ENCODE measurements at places on chromosomes 6 and 20.

DNA sequence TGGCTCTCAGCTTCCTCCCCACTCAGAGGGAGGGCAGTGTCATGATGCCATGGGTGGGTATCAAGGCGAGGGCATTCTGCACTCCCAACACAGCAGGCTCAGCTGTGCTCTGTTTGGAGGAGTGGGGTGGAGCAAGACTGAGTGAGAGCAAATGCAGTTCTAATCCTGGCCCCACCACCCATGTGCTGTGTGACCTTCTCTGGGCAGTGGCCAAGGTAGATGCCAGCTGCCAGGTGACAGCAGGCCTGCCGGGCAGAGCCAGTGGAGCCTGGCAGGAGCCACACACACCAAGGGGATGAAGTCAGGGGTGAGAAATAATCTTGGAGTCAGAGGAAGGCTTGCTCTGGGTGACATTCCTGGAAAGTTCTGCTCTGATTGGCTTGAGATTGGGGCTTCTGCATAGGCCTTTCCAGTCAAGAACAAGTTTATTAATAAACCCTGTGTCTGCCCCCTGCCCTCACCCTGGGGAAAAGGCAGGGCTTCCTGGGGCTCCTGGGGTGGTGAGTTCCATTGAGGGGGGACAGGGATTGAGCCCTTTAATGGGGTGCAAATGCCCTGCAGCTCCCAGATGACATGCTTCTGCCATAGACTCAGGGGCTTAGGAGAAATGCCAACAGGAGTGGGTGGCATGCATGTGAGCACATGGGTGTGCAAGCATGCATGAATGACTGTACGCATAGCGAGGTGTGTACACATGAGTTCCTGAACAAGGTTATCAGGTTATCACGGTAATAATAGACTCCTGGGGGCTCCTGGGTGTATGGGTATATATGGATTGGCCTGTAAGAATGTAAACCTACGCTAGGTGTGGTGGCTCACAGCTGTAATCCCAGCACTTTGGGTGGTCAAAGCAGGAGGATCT is 134.2 kb downstream of the MRPL14 start:
- DNase-seq: no peak

- no peak for DNase-seq
Measured at GRCh38 chr6:22632581-22633145, 63.3 kb downstream of the HDGFL1 start.

GRCh38 chr6:148494226-148494625 is 151.6 kb downstream of the SASH1 start:
- no peak for DNase-seq

GRCh38 chr6:80610846-80611245 is 504.4 kb downstream of the BCKDHB start:
- no peak for DNase-seq

- DNase-seq: no peak
Measured at GRCh38 chr6:105453968-105454367, 51.1 kb upstream of the PREP start.

DNA sequence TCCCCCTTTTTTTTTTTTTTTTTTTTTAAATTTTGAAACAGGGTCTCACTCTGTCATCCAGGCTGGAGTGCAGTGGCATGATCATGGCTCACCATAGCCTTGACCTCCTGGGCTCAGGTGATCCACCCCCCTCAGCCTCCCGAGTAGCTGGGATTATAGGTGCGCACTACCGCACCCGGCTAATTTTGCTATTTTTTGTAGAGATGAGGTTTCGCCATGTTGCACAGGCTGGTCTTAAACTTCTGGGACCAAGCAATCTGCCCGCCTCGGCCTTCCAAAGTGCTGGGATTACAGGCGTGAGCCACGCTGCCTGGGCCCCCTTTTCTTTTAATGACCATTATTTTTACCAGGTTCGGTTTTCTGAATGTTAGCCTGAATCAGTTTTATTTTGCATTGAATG is 5.0 kb upstream of the FAM209A start:
- DNase-seq: no peak

GRCh38 chr6:21899708-21900107 is 306.2 kb downstream of the SOX4 start:
- DNase-seq: no peak

GRCh38 chr6:163651426-163651825 is 236.9 kb downstream of the QKI start:
- DNase-seq: no peak

GRCh38 chr20:13494019-13494418 is 144.7 kb downstream of the TASP1 start:
- DNase-seq: no peak

GRCh38 chr6:37280162-37280887 is 22.4 kb upstream of the TMEM217 start:
- DNase-seq: no peak

GRCh38 chr6:82554666-82555065 is 191.0 kb downstream of the TPBG start:
- DNase-seq: no peak

GRCh38 chr20:32333988-32334885 is 23.9 kb upstream of the ASXL1 start:
- peak; percentile 35 for DNase-seq

DNA sequence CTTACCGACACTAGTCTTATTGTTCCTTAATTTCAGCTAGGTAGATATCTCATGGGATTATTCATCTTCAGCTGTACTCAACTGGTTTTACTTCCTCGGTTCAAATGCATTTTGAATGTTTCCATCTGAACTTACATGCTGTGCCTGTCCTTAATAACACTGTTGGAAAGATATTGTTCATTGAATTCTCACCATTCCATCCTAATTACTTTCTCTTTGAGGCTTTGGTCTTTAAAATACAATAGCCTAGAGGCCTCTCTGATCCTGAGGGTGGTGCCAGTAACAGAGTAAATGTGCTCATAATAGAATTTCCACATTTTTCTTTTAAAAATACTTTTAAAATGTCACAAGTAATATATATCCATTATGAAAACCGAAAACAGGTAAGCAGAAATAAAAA is 54.0 kb downstream of the IL20RA start:
- no peak for DNase-seq

- DNase-seq: no peak
Measured at GRCh38 chr6:89554106-89554505, 84.4 kb downstream of the LYRM2 start.

DNA sequence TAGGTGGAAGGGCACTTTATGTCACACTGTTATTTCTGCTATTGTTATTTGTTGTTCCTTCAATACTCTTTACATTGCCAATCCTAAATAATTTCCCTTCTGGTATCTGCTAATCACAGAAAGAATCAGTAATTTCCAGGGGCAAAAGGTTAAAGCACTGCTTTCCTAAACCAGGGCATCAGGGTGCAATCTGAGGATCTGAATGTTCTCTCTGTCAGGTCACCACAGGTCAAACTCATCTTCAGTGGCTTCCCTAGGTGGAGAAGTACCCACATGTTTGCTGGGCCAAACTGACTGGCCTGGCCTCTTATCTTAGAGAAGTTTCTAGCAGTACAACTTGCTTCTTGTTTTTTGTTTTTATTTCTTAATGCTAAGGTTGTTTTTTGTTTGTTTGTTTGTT is 118.7 kb downstream of the OPRM1 start:
- DNase-seq: no peak

DNA sequence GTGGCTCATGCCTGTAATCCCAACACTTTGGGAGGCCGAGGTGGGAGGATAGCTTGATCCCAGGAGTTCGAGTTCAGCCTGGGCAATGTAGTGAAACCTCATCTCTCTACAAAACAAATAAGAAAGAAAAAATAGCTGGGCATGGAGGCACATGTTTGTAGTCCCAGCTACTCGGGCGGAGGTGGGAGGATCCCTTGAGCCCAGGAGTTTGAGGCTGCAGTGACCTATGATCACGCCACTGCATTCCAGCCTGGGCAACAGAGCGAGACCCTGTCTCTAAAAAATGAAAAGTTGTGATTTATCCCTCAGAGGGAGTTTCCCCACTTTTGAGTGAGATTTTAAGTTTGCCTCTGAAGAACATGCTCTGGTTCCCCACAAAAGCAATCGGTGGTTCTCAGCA is 17.4 kb upstream of the BMP7 start:
- no peak for DNase-seq

- DNase-seq: no peak
Measured at GRCh38 chr6:80939480-80939879, 813.0 kb downstream of the TENT5A start.

DNA sequence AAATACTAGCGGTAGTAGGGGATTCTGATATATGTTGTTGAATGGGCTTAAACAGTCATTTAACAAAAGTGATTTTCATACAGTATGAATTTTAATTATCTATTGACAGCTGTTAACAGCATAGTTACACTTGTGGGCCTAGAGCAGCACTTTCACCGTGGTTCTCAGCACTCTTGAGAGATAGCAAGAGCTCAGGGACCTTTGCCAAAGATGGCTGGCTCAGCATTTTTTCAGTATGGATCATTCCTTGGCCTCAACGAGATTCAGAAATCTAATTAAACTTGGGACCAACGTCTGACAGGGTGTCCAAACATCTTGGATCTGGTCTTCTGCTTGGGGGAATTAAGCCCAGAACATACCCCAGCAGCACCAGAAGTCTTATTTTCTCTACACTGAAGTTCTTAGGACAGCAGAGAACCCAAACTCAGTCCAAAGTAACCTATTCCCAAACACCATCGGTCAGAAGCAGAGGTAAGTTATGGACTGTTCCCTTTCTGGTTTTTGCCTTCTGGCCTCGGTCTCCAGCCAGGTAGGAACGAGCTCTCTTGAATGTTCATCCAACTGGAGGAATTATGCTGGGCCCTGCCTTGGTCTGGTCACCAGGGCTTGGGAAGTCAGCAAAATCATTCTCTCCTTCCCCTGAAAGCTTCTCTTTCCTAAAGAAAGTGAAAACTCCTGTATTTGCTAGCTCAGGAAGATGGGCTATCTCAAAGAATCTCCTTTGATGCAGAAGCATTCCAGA is 25.7 kb downstream of the PRPH2 start:
- DNase-seq: no peak

GRCh38 chr20:51487076-51487475 is 55.4 kb downstream of the NFATC2 start:
- DNase-seq: no peak

DNA sequence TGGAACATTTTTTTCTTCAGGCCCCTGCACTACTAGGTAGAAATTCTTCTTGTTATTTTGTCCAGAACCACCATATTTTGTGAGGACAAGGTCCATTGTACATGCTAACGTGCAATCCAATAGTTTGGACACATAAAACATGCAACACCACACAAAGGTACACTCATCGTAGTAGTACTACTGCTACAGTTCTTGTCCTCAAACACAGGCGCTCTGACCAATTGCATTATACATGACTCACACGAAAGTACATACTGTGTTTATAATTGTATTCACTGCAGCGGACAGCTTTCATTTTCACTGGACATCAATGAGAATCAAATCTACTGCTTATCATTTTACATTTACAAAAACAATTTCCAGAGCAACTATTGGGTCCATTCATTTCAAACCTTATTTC is 15.3 kb upstream of the SMLR1 start:
- no peak for DNase-seq

- no peak for DNase-seq
Measured at GRCh38 chr6:151128763-151129370, 110.9 kb upstream of the AKAP12 start.

DNA sequence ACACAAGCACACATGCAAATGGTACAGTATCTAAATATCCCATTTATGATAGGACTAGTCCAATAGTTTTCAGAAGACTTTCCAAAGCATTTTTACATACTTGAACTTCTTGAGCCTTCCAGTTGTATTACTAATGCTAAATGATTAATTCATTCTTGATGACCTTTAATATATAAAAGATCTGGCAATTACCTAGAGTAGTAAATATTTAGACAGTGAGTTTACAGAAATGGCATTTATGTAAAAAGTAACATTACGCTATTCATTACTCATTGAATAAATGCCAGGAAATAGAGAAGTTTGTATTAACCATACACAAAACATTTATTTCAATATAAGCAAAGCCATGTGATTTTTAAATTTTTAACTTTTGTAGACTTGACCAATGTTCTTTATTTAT is 158.8 kb downstream of the DST start:
- no peak for DNase-seq

DNA sequence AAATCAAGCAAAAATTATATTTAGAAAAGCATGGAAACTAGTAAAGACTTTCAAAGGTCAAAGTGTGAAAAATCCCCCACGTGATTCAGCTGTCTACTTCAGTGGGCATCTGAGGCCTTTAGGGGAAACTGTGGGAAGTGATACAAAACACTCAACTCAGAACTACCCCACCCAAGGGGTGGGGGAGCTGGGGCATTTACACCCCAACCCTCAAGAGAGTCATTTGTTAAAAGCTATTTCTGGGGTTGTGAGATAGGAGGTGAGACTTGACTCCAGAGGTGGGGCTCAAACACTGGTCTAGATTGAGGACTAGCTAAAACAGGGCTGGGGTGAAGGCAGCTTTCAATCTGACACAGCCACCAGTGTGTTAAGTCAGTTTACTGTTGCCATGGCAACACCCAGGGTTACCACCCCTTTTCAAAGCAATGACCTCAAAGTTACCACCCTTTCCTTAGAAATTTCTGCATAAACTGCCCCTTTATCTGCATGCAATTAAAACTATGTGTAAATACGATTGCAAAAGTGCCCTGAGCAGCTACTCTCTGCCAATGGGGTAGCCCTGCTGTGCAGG is 9.9 kb upstream of the GTSF1L start:
- DNase-seq: no peak

GRCh38 chr6:56713254-56713672 is 70.6 kb upstream of the DST start:
- no peak for DNase-seq

GRCh38 chr6:155765275-155766194 is 309.9 kb upstream of the NOX3 start:
- DNase-seq: no peak
